Stimulated activated CD8-positive, alpha-beta memory T cell treated with anti-CD3 and anti-CD28 coated beads, Interleukin-15, amount 100 ng/mL, for 48 hours (primary cell): ENCODE measurements at places on chromosomes 7 and 10.

GRCh38 chr10:47109906-47110305, 190.1 kb upstream of the GDF10 start:
- DNase-seq = no peak

GRCh38 chr10:28612877-28613276, 64.4 kb upstream of the BAMBI start:
- DNase-seq = no peak

DNA sequence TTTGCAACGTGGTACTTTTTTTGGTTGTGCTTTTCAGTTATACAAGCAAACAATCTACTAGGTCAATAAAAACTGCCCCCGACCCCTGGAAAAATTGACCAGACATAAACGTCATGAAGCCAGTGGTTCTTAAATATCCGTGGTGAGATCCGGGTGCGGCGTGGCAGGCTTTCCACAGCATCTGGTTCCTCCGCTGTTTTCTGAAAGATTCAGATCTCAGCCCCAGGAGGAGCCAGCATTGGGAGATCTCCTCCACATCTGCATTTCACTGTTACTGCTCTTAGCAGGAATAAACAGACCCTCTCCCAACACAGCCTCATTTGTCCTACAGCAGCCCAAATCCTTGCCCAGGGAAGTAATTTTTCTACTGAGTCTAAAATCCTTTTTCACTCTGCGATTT, 664.3 kb upstream of the FOXK1 start:
- no peak for DNase-seq

DNA sequence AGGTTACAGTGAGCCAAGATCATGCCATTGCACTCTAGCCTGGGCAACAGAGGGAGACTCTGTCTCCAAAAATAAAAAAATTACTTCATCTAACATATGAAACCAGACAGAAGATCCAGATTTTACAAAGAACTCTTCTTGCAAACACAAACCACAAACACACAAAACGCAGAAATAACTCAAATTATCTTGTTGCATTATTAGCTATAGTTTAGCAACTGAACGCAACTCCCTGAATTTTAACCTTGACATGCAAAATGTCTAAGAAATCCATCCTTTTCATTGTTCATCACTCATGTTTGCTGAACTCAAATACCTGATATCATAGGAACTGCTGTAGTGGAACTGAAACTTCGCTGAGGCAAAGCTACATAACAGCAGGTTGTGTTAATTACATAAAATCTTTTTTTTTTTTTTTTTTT, 64.1 kb downstream of the MICU1 start:
- no peak for DNase-seq

DNA sequence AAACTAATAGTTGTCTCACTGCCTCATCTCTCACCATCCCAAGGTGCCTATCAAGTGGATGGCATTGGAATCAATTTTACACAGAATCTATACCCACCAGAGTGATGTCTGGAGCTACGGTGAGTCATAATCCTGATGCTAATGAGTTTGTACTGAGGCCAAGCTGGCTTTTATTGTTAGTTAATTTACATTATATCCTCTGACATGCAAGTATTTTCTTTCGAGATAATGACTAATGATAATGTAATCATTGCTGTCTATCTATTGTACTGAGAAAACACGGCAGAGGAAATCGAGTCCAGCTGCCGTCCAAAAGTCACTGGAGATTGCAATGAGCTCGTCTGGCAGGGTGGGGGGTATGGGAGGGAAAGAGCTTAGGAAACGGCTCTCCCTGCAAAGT, 172.4 kb upstream of the LANCL2 start:
- no peak for DNase-seq

- DNase-seq = no peak
Measured at GRCh38 chr10:69884024-69884367, 82.3 kb downstream of the COL13A1 start.

DNA sequence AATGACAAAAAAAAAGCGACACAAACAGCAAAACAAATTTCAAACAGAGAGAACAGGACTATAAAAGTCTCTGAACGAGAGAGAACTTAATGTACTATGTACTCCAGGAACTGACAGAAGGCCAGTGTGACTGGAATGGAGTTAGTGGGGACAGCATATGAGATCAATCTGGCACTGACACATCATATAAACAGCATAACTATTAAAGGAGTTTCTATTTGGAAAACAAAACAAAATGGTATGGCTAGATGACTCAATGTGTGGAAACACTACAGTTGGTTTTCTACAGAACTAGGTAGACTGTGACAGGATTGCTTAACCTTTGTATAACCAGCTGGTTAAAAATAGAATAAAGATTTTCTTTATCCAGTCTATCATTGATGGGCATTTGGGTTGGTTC, 232.9 kb upstream of the KAT6B start:
- no peak for DNase-seq
